Transverse colon (tissue), 4 donors: ENCODE measurements at places on chromosomes 4 and X. TPM values are rescaled to one million over a fixed set of nuclear protein-coding genes. Genes with fewer than 3 reads are reported as not detected.

Gene ARHGEF38
- 18.1 TPM for total RNA-seq

DNA sequence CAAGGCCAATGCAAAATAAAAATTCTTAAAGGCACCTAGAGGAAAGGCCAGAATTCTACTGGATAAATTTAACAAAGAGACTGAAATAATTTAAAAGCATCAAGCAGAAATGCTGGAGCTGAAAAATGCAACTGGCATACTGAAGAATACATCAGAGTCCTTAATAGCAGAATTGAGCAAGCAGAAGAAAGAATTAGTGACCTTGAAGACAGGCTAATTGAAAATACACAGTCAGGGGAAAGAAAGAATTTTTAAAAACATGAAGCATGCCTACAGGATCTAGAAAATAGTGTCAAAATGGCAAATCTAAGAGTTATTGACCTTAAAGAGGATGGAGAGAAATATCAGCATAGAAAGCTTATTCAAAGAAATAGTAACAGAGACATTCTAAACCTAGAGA lies 371.7 kb downstream of the KLHL13 start:
- DNase-seq: no peak

Gene ABCG2
- total RNA-seq: 36.6 TPM

Gene ARX
- not detected for total RNA-seq

Gene TMEM35A
- 2.0 TPM for total RNA-seq

Gene WDFY3
- total RNA-seq: 78.2 TPM

Gene STBD1
- total RNA-seq: 16.5 TPM

- DNase-seq: no peak
Observed at GRCh38 chr4:15670576-15670975, 11.1 kb upstream of the FAM200B start.

- no peak for DNase-seq
Observed at GRCh38 chrX:128078545-128078944, 26.3 kb upstream of the ACTRT1 start.

GRCh38 chr4:47427935-47428334 lies 35.6 kb downstream of the COMMD8 start:
- no peak for DNase-seq

GRCh38 chr4:43411226-43411625 lies 518.7 kb downstream of the GRXCR1 start:
- no peak for DNase-seq

Gene FREM3
- not detected for total RNA-seq

- no peak for DNase-seq
Observed at GRCh38 chr4:89598602-89599001, 238.4 kb downstream of the SNCA start.

GRCh38 chr4:55768291-55768690 lies 51.3 kb upstream of the EXOC1L start:
- no peak for DNase-seq

DNA sequence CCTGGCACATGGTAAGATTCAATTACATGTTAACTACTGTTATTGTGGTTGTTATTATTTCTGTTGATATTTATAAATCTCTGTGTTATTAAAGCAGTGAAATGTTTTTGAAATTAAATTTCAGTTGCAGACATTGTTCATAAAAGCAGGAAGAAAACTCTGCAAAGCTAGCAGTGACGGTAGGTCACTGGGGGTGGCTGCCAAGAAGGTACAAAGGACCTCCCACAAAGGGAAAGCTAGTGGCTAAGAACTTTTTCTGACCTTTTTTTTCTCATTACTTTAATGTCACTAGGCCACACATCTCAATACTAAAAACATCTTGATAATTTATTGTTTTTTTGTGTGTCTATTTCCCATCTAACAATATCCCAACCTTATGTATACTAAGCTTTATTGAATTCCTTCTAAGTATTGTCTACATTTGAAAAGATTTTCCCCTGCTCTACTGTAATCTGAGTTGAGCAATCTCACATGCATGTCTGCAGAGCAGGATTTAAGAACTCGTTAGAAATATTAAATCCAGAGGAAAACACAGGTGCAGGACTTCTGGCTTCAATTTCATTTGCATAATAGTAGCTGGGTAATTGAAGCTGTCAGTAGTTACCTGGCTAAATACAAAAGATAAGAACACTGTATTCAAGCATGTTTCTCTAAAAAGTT lies 197.3 kb downstream of the CFAP299 start:
- DNase-seq: no peak

DNA sequence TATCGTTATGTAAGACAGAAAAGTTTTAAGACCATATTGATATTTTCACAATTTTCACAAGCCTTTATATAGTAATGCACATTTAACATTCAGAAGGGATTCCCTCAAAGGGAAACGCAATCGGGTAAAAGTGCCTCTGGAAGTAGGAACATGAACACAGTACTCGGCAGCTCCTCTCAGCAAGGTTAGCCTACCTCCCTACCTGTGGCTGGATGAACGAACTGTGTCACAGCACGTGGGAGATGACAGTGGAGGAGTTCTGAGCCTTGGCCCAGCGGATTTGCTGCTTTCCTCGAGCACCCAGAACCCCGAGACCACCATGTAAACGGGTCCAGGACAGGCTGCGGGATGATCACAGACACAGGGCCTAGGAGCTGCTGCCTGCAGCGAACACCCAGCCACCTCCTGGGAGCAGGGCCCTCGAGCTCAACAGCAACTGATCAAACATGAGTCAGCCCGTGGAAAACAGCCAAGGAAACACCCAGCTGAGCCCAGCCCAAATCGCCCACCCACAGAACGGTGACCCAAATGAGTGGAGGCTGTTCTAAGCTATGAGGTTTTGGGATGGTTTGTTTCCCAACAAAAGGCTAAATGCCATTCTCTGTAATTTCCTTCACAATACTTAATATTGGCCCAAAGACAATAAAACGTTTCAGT lies 30.4 kb downstream of the FAT1 start:
- peak; percentile 69 for DNase-seq

- DNase-seq: no peak
Observed at GRCh38 chrX:153029875-153030274, 26.4 kb upstream of the PNMA3 start.

Gene ATP11C
- total RNA-seq: 14.7 TPM

GRCh38 chr4:39305912-39306677 lies 60.1 kb downstream of the RFC1 start:
- DNase-seq: no peak

- no peak for DNase-seq
Observed at GRCh38 chr4:836003-836511, 10.1 kb upstream of the CPLX1 start.

- DNase-seq: no peak
Observed at GRCh38 chrX:111443946-111444345, 32.0 kb upstream of the DCX start.

DNA sequence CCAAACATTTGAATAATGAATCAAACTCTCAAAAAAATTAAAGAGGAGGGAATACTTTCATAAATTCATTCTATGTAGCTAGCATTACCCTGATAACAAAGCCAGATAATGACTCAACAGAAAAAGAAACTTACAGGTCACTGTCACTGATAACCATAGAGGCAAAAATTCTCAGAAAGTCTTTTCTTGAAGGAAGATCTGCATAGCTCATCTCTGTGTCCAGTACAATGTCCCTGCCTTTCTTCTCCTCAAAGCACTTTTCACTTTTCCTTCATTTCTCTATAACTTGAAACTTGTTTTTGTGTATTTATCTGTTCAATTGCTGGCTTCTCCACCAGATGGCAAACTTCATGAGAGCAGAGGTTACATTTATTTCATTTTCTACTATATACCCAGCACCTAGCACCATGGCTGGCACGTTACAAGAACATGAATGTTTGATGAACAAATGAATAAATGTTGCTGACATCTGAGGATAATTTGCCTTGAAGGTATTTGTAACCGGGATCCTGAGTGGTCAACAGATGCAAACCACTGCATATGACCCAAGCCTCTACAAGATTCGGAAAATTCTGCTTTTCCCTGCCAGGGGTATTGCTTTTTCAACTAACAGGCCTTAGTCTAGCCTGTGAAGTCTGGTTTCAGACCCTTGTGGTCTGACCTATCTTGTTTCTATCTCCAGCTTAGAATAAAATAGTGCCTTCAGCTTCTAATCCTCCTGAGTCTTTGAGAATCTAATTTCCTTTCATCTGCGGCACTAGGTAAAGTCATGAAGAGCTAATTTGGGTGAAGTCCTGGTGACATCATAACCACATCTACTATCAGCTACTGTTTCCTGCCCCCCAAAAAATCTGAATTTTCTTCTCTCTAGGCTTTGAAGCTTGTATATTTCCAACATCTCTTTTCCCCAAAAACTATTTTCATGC lies 52.5 kb upstream of the ANTXR2 start:
- DNase-seq: peak; percentile 8

- no peak for DNase-seq
Observed at GRCh38 chrX:5852941-5853340, 375.7 kb downstream of the NLGN4X start.

Gene SPANXB1
- total RNA-seq: not detected

DNA sequence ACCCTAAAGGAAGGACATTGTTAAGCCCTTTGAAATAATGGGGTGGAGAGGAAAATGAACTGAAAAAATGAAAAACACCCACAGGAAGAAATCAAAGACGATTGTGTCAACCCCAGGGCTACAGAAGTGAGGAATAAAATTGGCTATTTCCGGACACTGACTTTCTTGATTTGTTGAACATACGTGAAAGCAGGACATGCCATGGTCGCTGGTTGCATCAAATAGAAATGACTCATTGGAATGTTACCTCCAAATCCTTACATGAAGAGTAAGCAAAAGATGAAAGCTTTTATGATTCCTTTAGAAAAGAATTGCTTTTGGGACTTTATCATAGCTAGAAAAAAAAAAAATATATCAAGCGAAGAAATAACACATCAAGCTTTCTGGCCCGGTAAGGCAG lies 75.3 kb downstream of the DCUN1D4 start:
- no peak for DNase-seq

DNA sequence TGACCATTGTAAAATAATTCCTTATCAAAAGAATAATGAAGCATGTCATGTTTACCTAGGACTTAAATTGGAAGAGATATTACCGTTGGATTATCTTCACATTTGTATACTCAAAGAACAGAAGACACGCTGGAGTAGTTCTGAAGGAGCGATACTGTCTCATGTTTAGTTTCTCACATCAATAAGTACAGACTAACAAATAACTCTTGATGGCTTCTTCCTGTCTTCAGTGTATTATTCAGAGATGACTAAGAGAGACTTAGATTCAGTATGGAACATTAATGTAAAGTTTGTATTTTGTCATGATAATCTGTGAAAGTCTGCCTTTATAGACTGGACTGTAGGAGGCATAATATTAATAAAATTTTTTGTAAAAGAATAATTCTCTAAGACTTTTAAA lies 72.7 kb downstream of the SPRY1 start:
- no peak for DNase-seq

- no peak for DNase-seq
Observed at GRCh38 chr4:78764498-78764961, 11.6 kb upstream of the BMP2K start.

GRCh38 chrX:11739776-11740175 lies 18.3 kb upstream of the MSL3 start:
- DNase-seq: no peak

GRCh38 chr4:113998531-113998930 lies 19.1 kb upstream of the ARSJ start:
- DNase-seq: no peak

Gene RPS6KA6
- total RNA-seq: 13.7 TPM

- no peak for DNase-seq
Observed at GRCh38 chr4:27844376-27844775, 983.7 kb downstream of the STIM2 start.

Gene OPN1MW2
- total RNA-seq: not detected

Gene SSX2
- total RNA-seq: not detected

DNA sequence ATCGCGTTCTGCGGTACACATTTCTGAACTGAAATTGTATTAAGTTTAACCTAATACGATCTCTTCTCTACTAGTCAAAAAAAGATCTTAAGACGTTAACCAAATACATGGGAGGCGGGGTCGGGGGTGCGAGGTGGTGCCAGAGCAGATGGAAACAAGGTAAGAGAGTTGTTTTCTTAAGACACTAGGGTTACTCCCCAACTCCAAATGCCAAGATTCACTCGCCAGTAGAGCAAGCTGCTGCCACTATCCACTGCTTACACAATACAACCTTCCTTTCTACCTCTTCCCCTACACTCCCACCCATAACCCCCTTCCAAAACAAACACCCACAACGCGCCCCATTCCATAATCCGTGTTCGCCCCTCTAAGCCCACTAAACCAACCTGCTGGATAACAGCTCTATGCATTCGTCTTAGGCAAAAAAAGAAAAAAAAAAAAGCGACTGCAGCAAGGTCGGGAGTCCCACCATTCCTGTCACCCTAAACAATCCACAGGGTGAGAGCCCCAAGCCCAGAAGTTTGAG lies 1.3 kb downstream of the LCORL start:
- peak; percentile 19 for DNase-seq

GRCh38 chr4:74368596-74368995 lies 3.7 kb downstream of the EREG start:
- no peak for DNase-seq

DNA sequence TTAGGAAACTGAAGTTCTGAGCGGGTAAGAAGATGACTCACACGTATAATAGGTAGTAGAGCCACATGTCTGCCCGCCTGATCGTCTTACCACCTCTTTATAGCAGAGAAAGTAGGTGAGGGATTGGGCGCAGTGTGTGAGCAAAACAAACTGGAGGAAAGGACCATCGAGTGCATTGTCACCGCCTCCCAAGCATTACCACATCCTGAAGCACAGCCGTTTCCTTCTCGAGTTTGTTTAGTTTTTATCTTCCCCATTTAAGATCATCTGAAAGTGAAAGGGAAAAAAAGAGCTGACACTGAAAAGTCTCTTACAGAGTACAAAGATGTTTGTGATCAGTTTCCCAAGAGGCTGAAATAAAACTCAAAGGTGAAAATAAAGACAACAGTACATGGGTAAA lies 14.8 kb downstream of the PDK3 start:
- DNase-seq: peak; percentile 74
